ENCODE measurements at places on chromosomes 12 and 14.
A peak's percentile ranks its signal among the peaks of the same experiment; 100 is the strongest.

DNA sequence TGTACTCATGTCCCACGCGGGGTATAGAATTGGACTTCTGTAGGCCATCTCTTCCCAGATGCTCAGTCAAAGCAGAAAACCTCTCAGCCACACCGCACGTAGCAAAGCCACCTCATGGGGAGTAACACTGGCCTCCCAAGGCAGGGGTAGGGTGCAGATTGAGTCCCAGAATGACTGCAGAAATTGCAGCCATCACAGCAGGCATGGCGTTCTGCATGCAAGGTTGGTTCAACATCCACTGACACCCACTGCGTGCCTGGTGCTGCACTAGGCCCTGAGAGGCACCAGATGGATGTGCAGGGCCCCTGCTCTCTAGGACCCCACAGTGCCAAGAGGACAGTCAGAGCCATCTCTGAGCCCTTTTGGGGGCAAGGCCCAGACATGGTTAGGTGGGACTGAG lies 39.9 kb downstream of the RAB35 start:
- no peak for DNase-seq

DNA sequence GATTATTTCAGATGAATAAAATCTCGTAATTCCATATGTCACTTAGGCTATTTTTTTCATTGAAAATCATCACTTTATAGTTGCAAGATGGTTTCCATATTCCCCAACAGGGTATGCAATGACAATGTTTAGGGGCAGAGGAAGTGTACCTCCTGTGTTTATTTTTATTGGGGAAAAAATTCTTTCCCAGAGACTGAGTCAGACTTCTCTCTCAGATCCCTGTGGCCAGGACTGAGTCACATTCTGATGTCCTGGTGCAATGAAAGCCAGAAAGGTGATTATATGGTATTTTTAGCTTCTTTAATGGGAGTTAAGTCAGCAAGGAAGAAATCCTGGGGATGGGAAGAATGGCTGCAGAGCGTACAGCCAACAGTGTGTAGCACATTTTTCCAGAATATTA lies 196.9 kb upstream of the ALG10 start:
- no peak for DNase-seq

GRCh38 chr14:44669496-44669895 lies 162.4 kb upstream of the FSCB start:
- no peak for DNase-seq

DNA sequence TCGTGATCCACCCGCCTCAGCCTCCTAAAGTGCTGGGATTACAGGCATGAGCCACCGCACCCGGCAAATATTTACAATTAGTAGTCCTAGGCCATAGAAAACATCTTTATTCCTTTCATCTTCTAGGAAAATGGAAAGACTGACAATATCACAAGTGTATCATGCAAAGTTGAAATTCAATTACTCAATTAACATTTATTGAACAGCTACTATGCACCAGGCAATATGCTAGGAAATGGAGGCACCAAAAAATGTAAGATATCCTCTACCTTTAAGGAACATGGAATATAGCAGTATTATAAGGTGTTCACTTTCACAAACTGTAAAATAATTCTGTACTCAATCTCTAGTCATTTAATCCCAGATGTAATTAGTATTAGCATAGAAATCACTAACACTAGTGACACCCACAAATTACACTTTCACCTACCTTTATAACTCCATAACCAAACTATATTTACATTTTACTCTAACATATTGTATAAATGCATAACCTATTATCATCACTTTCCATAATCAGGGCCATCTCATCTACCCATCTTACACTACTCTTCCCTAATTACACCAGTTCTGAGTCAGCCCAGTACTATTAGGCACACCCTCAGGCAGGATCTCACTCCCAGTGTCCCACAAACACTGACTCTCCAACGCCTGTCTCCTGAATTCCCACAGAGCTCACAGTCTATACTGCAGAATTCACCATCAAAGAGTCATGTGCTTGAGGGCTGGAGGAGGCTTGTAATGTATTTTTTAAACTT lies 10.4 kb downstream of the CORO1C start:
- DNase-seq: no peak

GRCh38 chr12:85617307-85618091 lies 218.7 kb downstream of the RASSF9 start:
- DNase-seq: no peak

GRCh38 chr12:76706761-76707160 lies 57.2 kb upstream of the ZDHHC17 start:
- DNase-seq: no peak

DNA sequence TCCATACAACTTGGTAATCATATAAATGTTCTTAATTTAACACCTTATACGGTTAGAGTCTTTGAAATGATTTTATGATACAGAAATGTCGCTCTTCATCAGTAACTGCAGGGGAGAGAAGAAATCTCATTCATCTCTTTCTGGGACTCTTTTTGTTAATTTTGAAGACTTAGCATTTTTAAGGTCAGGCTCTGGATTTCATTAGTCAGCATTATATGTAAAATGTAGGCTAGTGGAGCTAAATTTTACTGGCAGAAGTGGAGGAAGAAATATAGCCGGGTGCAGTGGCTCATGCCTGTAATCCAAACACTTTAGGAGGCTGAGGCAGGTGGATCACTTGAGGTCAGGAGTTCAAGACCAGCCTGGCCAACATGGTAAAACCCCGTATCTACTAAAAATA lies 4.7 kb upstream of the PTGR2 start:
- DNase-seq: no peak

DNA sequence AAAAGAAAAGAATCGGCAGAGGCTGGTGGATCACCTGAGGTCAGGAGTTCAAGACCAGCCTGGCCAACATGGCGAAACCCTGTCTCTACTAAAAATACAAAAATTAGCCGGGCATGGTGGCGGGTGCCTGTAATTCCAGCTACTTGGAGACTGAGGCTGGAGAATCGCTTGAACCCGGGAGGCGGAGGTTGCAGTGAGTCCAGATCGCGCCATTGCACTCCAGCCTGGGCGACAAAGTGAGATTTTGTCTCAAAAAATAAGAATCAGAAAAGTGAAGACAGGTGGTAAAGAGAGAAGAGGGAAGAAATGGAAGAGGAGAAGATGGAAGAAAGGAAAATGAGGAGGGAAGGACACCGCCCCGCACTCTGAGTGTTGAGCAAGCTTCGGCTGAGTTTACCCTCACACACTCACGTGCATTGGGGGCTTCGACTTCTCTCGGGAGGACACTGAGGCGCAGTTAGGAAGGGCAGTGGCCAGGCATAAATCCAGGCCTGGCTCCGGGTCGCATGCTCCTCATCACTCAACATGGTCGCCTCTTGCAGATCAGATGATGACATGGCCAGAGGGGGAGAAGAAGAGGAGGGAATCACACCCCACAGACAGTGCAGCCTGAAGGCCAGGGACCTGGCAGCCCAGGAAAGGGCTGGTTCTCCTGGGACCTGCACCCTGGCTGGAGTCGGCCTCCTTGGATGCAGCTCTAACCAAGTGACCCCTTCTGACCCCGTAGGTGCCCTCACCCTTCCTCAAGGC lies 61.1 kb downstream of the PRMT8 start:
- DNase-seq: no peak

GRCh38 chr14:51552275-51552674 lies 99.4 kb upstream of the FRMD6 start:
- DNase-seq: no peak

DNA sequence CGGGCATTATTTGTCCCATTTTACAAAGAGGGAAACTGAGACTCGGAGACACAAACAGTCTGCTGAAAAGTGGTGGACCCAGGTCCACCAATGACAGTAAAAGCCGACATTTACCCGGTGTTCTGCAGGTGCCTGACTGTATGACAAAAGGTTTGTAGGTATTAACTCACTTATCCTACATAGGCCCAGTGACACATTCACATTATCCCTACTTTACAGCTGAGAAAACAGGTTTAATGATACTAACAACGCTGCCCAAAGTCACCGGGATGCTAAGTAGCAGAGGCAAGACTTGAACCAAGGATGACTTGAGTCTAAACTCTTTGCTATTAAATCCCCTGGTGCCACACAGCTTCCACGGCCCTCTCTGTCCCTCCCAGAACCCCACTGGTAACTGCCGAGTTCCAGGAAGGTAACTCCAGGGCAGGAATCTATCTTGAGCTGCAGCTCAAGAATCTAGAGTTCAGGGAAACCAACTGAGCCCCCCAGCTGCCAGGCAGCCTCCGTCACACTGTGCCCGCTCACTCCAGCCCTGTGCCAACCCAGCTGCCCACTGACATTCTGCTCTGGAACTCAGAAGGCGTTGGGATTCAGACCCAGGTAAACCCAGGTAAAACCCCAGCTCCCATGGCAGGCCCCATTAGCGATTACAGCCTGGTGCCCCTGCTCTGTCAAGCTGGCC lies 33.7 kb downstream of the SYNE3 start:
- no peak for DNase-seq

- DNase-seq: no peak
Measured at GRCh38 chr14:50018201-50018932, 98.0 kb downstream of the VCPKMT start.

DNA sequence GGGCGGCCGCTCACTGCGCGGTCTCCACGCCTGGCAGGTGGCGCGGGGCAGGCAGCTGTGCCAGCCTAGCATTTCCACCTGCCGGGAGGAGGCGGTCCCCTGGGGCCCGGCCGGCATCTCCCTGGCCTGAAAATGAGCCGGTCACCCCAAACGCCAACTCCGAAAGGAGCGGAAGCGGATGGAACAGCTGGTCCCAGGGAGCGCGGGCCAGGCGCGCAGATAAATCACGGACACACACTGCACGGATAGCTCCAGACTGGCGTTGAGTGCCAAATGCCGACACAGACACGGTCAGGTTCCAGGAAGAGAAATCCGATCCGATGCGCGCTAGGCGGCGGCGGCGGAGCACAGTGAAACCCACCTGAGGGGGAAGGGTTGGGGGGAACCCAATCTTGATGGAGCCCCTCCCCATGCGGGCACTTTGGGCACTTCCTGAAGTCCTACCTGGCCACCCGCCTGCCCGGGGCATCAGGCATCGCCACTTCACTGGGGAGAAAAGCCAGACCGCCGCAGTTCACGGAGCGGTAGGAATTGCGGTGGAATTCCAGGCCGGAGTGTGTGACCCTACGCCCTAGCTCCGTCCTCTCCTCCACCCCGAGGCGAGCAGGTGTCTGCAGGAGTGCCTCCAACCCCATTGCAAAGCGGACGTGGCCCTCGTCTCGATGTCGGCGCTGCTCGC lies 624 bp upstream of the PLEKHD1 start:
- no peak for DNase-seq

- no peak for DNase-seq
Measured at GRCh38 chr12:95202691-95203486, 14.4 kb downstream of the FGD6 start.

- DNase-seq: peak; percentile 86
Measured at GRCh38 chr12:124921200-124922031, 7.0 kb upstream of the UBC start.

GRCh38 chr12:75548879-75549278 lies 37.5 kb upstream of the KRR1 start:
- DNase-seq: no peak

DNA sequence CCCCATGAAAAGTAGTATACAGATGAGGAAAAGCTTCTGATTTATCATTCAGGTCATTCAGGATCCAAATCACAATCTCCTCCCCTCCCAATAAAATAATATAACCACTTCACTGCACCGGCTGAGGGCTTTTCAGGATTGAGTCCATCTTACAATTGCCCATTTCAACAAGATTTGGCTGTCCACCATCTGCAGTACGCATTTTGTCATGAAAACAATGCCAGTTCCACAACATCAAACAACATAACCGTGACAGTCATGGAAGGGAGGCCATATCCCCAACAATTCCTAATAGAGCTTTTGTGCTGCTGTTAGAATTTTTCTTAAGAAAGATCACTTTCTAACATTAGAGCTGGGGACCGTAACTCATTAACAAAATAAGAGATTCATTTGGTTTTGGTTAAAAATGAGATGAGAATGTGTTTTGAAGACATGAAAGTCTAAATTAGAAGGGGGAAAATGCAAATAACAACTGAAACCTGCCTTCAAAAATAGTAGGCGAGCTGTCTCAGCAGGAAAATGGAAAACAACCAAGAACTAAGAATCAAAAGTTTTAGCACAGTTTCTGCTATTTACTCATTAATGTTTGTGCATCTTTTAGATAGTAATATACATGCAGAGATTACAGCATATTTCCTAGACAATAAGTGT lies 38.3 kb upstream of the TMTC2 start:
- no peak for DNase-seq

GRCh38 chr12:14418451-14418890 lies 53.0 kb downstream of the ATF7IP start:
- no peak for DNase-seq

GRCh38 chr12:29116414-29116813 lies 32.7 kb upstream of the FAR2 start:
- DNase-seq: no peak
